ENCODE measurements at places on chromosomes 16 and 17. TPM values are rescaled to one million over a fixed set of nuclear protein-coding genes. Genes with fewer than 3 reads are reported as not detected.

TMEM106A gene
- 1.5 TPM for total RNA-seq

SYT17 gene
- 0.12 TPM for total RNA-seq

MCRIP2 gene
- 34.2 TPM for total RNA-seq

CARD14 gene
- 0.15 TPM for total RNA-seq

PRDM7 gene
- total RNA-seq, result not detected

CEMP1 gene
- total RNA-seq, result not detected

CCL2 gene
- total RNA-seq, result 167 TPM

CCL14 gene
- total RNA-seq, result 7.8 TPM

TNFRSF17 gene
- not detected for total RNA-seq

KRTAP4-9 gene
- total RNA-seq, result not detected

RGS11 gene
- 1.7 TPM for total RNA-seq

MYH1 gene
- not detected for total RNA-seq

BCL6B gene
- 2.6 TPM for total RNA-seq

SECTM1 gene
- total RNA-seq, result 8.6 TPM

PRSS8 gene
- total RNA-seq, result not detected

ALOX12 gene
- total RNA-seq, result not detected

FAM83G gene
- 2.3 TPM for total RNA-seq

GAS2L2 gene
- 0.44 TPM for total RNA-seq

KRTAP1-3 gene
- total RNA-seq, result not detected

SLC38A8 gene
- not detected for total RNA-seq

NUPR1 gene
- 40.7 TPM for total RNA-seq

KRT33B gene
- total RNA-seq, result not detected

CNTNAP4 gene
- 0.05 TPM for total RNA-seq

VAT1L gene
- 0.10 TPM for total RNA-seq

CDH8 gene
- not detected for total RNA-seq

NETO2 gene
- 17.5 TPM for total RNA-seq

C17orf58 gene
- 15.3 TPM for total RNA-seq

TMC5 gene
- total RNA-seq, result not detected

UTS2R gene
- not detected for total RNA-seq

CD79B gene
- 0.31 TPM for total RNA-seq
